8988T (cell line): ENCODE measurements at places on chromosomes 2 and 18.

DNA sequence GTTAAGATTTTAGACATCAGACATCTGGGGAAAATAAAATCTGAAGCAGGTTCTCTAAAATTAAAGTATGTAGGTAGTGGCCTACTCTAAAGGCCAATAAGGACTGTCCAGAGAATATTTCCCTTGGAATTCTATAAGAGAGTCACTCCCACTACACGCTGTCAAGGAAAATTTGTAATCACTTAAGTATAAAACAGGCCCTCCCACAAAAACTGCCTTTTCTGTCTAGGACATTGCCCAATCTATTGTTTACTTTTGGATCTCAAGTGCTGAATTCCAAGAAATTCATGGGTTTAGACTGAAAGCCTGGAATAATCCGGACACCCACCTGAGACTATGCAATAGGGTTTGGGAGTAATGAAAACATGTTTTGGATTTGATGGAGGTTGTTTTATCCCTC, 1.7 kb upstream of the SRBD1 start:
- DNase-seq, result no peak

DNA sequence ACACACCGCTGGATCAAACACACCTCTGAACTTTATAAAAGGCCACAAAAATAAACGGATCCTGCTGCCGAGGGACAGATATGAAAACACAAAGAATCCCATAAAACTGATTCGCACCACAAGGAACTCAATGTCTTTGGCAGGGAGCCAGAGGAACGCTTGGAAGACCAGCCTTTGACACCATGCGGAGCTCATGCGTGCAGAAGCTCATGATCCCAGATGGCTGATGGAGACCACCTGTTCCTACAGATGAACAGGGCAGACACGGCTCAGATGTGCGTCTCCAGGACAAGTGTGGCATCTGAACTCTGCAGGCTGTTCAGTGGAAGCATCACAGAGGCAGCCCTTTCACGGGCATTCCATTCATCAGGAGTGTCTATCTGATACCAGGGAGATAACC, 24.9 kb downstream of the COPS9 start:
- no peak for DNase-seq

DNA sequence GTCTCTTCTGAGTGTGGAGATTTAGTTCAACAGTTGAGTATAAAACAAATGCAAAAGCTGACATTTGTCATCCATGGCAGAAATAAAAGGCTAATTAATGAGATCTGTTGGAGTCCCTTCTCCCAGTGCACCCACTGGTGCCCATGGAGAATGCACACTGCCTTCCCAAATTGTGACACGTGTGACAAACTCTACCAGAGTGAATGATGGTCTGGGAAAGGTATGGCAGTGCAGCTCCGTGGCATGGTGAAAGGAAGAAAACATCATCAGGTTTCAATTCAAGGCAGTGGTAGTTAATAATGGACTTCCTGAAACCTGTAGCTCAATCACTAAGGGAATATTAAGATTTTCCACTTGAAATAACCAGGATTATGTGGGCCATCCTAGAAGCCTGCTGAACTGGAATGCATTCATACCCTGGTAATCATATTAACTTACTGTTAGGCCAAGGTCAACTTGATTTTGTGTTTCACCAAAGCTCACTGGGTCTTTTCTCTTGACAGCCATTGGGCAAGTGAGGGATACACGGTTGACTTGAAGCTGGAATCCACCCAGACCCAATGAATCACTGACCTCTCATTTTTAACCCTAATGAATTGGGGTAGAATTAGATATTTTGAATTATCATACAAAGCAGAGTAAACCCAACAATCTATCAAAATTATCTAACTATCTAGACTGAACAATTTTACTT, 167.6 kb downstream of the AFF3 start:
- DNase-seq, result no peak

DNA sequence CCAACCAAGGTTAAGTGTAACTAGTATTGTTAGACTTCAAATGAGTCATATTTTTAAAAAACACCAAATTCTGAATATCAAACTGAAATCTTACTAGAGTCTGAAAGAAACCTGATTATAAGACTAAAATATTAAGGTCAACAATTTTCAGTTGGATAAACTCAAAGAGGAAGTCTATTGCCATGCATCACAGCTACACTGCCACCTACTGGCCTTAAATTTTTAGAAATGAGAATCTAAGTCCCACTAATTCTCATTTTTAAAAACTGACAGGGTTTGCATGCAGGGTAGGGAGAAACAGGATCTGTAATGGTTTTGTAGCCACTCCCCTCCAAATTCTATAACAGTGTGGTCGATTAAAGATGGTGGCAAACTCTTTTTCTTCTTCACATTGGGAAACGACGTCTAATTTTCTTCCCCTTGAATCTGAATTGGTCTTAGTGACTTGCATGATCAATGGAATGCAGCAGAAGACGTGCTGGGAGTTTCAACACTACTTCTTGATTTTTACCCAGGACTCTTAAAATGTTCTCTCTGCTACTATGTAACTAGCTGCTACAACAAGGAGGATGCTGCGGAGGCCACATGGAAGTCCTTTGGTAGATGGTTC, 176.1 kb upstream of the SESTD1 start:
- no peak for DNase-seq

DNA sequence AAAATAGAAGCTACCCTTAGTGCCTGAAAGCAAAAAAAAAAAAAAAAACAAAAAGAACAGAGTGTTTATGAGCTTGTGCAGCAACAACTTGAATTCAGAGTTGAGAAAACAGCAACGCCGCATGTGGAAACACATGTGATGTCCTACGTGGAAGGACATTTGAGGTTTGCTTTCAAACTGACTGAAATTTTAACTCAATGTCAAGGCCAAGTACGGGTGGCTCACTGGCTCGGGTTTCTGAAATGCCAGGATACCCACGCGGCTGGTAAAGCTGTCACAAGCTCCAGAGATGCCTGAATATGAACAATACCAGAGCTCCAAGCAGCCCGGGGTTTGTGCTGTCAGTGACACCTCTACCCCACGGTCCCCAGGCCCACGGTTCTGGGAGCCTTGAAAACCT, 72.2 kb upstream of the THOC1 start:
- DNase-seq, result no peak

GRCh38 chr2:84492571-84492970, 23.7 kb upstream of the DNAH6 start:
- no peak for DNase-seq

GRCh38 chr18:37225279-37225678, 340.3 kb downstream of the CELF4 start:
- DNase-seq, result no peak

- DNase-seq, result no peak
Observed at GRCh38 chr2:143070704-143071103, 58.5 kb upstream of the ARHGAP15 start.

- no peak for DNase-seq
Observed at GRCh38 chr2:119184512-119184911, 26.0 kb upstream of the C1QL2 start.

- no peak for DNase-seq
Observed at GRCh38 chr18:68033466-68033865, 516.9 kb upstream of the DSEL start.

- DNase-seq, result peak; percentile 4
Observed at GRCh38 chr2:240623531-240624010, 1.7 kb upstream of the GPR35 start.

- no peak for DNase-seq
Observed at GRCh38 chr2:134839649-134840048, 1.2 kb downstream of the ACMSD start.

- no peak for DNase-seq
Observed at GRCh38 chr2:215002500-215002899, 135.9 kb downstream of the ABCA12 start.

DNA sequence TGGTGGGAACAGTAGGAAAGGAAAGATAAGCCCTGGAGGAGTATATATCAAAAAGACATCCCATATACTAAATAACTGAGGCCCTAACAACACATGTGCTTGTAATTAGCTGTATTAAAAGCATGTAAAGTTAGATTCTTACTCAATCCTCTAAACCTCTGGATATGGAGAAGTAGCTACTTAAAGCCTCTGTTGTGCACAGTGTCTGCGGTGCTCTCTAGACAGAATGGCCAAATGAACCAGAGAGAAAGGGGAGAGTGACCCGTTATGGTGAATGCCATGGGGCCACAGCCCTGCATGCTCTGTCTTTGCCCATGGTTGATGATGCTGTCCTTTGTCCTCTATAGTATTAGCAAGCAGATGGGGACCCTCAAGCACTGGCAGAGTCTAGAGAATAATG, 104.4 kb upstream of the SLC8A1 start:
- DNase-seq, result no peak

DNA sequence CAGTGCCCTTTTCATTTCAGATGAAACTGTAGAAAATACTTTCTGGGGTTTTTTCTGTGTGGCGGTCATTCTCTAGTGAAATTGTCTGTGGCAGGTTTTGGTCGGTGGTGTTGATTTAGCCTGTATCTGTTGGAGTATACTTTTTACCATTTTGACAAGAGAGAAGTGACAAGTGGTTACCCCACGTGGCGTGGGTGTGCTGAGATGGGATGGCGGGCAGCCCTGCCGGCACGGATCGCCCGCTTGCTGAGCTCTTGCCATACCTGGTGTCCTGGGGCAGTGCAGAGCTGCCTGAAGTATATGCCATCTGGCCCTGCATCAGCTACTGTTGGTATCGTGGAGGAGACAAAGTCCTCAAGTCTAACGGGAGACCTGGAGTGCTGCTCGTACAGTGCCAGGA, 64.1 kb downstream of the MRPS9 start:
- DNase-seq, result no peak

GRCh38 chr2:38074764-38075506, 1.0 kb downstream of the CYP1B1 start:
- DNase-seq, result no peak

GRCh38 chr18:44759925-44760342, 79.2 kb downstream of the SETBP1 start:
- DNase-seq, result no peak

DNA sequence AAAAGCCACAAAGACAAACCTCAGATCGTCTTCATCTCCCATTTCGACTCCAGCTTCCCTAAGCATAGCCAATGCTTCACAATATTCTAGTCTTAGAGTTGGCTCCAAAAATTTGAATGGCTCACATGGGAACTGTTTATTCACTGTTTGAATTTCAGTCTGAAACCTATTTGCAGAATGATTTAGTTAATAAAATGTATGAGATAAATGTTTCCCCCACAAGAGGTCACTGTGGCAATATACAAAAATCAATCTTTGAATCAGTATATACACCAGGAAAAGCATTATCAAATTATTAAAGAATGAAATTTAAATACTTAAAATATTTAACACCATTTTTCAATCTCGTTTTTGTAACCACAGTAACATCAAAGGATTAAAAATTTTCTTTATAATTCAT, 40.0 kb upstream of the MCM6 start:
- DNase-seq, result no peak

DNA sequence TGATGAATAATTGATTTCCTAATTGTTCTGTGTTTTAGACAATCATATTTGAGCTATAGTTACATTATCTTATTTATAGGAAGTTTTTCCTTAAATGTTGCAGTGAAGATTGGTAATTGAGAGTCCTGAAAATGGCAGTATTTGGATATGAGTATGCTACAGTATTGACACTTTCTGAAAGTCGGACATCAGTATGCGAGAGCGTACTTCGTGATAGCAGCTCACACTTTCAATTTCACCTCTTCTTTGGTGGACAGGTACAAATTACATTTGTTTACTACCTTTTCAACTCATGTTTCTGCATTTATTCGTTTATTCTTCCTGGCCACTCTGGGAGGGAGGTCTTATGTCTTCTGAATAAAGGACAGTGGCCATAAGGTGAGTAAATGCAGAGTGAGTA, 38.7 kb downstream of the EML4 start:
- DNase-seq, result no peak

DNA sequence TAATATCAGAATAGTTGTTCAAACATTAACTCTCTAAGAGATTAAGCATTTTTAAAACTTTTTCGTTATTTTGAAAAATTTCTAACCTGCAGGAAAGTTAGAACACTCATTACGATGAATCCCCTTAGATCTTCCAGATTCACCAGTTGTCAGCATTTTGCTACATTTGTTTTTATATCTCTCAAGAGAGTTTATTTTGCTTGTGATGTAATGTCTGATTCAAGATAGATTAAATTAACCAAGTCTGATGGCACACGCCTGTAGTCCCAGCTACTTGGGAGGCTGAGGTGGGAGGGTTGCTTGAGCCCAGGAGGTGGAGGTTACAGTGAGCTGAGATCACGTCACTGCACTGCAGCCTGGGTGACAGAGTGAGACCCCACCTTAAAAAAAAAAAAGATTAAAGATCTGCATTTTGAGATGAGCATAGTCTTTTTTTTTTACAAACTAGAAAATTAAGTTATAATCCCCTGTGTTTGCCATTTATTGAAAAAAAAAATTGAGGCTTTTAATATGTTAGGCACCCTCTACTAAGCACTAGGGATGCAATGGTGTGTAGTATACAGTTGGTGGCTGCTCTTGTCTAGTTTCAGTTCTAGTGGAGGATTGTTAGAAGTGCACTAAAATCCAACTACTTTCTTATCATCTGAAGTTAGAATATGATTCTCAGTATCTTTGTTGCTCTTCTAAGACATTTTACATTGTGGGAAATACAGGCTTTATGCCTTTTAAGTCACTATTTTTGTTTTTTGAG, 20.9 kb downstream of the RAB10 start:
- DNase-seq, result no peak

GRCh38 chr2:32504877-32505478, 122.9 kb upstream of the TTC27 start:
- no peak for DNase-seq

- no peak for DNase-seq
Observed at GRCh38 chr18:46680784-46681695, 24.0 kb upstream of the LOXHD1 start.

GRCh38 chr2:150165442-150165841, 322.0 kb downstream of the RND3 start:
- DNase-seq, result no peak

DNA sequence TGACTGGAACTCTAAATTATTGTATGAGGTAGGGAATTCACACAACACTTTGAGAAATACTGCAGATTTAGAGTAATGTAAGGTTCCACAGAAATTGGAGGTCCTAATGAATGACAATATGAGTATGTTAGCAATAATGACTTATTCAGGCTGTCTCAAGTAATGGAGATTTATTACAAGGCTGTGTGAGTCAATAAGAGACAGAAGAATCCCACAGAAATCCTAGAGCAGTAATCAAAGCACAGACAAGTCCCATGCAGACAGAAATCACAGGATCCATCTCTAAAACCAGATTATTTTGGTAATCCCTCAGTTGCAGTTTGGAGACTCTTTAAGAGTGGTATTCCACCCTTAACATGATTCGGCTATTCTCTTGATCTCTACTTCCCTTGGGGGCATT, 83.6 kb downstream of the FAM161A start:
- DNase-seq, result no peak

- DNase-seq, result no peak
Observed at GRCh38 chr18:74501386-74501785, 5.2 kb downstream of the CNDP2 start.

DNA sequence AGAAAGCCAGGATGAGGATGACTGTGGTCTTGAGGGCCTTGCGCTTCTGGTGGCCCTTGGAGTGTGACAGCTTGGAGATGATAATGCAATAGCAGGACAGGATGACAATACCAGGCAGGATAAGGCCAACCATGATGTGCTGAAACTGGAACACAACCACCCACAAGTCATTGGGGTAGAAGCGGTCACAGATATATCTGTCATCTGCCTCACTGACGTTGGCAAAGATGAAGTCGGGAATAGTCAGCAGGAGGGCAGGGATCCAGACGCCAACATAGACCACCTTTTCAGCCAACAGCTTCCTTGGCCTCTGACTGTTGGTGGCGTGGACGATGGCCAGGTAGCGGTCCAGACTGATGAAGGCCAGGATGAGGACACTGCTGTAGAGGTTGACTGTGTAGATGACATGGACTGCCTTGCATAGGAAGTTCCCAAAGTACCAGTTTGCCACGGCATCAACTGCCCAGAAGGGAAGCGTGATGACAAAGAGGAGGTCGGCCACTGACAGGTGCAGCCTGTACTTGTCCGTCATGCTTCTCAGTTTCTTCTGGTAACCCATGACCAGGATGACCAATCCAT, 2.7 kb downstream of the CXCR4 start:
- no peak for DNase-seq
